ENCODE measurements at places on chromosomes 13 and 19.

DNA sequence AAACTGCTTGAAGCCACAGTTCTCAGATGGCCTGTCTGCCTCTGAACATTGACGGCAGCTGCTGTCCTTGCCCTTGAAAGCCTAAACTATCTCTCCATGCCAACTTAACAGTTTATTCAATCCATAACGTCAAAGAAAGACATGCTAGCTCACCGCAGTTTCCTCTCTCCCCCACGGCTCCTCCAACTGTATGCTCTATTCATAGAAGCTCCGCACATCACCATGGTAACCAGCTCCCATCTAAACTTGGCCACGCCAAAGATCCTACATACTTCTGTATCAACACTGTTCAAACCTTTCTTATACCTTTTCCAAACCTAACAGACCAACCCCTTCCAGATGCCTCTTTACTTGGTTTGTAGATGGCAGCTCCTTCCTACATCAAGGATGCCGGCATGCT is 48.6 kb downstream of the ZNF91 start:
- no peak for DNase-seq

DNA sequence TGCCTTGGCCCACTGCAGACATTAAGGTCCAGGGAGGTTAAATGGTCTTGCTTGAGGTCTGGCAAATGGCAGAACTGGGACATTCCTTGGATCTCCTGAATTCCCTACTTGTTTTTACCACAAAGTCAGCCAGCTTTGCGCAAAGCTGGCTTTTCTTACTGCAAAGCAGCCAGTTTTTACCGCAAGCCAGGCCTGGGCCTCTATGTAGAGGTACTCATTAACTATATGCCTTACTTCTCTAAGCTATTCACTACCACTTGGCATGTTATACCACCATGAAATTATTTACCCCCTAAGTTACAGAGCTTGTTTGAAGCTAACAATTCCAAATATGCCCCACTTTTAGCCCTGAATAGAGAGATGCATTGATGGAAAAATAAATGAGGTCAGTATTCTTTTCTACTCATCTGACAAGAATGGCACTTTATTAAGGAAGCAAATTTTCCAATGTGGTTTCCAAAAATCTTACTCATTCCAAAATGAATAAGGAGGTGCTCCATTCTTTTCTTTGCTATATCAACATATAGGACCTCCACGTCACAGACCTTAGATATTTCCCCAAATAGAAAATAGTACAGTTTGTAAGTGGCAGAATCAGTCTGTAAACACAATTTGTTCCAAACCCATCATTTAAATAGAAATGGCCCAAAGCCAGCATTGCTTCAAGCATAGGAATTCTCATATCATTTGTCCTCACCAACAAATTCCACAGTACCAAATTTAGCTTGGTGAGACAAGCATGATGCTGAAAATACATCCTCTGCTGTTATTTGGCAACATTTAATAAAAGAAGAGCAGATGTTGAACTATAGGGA is 143.9 kb upstream of the TSC22D1 start:
- DNase-seq = no peak

- no peak for DNase-seq
Observed at GRCh38 chr13:64127192-64127591, 2711.5 kb upstream of the PCDH20 start.

DNA sequence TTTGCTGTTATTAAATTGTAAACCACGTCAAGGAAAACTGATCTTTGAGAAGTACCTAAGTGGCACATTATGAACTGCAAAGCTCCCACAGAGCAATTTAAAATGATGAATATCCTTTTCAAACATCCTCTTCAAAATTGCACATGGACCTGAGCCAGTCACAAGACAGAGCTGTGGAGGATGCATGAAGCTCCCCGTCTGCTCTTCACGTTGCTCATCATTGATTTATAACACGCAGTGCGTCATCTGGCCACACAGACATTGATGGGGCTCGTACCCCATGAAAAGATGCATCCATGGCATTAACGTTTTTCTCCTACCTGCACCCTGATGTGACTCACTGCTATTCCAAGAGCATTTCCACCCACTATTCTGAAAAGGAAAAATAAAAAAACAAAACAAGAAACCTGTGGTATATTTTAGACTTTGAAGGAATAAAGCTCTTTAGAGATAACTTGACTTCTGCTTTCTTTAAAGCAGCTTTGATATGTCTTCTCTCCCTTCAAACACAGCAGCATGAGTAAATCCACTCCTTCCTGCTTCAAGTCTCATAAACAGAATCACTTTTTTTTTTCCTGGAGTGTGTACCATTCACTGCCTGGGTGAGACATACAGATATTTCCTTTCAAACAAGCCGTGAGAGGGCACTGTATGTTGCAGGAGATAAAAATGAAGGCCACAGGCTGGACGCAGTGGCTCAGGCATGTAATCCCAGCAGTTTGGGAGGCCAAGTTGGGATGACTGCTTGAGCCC is 7.2 kb upstream of the SERTM1 start:
- DNase-seq = no peak

DNA sequence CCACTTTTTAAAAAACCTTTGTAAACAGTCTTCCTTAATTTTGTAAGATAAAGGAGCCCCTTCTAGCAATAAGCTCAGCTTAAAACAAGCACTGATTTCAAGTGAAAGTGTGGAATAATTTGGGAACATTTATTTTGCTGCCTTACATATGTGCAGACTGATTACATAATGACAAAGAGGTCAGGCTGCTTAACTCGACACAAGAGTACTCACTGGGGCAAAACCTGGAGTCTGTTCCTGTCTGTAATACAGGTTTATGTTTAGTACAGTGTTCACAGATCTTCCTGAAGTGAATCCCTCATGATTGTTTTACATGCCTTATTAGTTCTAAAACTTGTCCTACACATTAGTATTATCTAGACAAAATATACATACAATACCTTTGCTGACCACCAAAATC is 609.8 kb downstream of the LMO7 start:
- no peak for DNase-seq

DNA sequence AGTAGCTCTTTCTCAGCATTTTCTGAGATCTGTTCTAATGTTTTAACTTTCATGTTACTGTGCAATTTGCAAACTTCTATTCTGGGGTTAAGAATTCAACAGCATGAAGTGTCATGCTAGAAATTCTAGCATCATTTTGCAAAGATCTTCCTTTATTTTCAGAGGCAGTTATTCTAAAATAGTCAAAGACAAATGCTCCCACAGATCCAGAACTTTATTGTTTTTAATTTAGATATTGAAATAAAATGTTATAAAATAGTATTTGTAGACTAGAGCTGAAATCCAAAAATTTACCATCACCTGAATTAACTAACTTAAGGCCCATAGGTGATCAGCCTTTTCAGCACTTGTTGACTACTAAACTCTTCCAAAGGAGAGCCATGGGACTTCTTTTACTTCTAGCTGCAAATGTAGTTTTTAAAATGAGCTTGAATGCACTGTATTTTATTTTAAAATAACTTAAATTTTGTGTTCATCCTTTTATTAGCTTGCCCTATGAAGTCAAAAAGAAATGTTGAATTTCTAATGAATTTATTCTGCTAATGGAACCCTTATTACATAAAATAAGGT is 3.2 kb downstream of the MAB21L1 start:
- no peak for DNase-seq

- DNase-seq = peak; percentile 47
Observed at GRCh38 chr19:16185768-16186123, 536 bp downstream of the FAM32A start.

- peak; percentile 66 for DNase-seq
Observed at GRCh38 chr19:15812060-15812722, 3.3 kb downstream of the OR10H1 start.

- DNase-seq = no peak
Observed at GRCh38 chr19:57825511-57825910, 4.6 kb upstream of the ZNF587B start.

DNA sequence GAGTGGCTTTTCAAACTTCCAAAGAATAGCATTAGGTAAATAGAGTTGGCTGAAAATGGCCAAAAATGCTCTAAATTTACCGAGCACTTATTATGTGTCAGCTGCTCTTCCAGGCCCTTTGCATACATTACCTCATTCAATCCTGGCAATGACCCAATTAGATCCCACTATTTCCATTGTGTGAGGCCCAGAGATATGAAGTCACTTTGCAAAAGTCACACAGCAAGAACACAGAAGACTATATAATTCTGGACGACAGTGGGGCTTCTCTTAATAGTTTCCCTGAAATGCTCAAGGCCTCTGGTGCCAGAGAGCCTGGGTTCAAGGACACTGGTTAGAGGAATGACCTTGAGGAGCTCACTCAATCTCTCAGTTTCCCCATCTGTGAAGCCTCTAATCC is 146.8 kb downstream of the IER2 start:
- no peak for DNase-seq

DNA sequence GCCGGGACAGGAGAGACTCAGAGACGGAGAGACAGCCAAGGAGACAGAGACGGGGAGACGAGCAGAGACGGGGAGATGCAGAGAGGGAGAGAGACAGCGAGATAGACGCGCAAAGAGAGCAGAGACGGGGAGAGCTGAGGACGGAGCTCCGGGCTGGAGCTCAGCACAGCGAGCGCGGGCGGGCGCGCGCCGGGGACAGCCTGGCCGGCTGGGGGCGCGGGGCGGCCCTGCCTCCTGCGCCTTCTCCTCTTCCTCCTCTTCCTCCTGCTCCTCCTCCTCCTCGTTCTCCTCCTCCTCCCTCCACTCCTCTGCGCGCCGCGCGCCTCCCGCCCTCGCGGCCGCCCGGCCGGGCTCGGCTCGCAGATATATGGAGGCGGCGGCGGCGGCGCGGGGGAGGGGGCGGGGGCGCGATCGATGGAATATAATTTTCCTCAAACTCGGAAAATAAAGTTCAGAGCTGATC is at the start of gene ERFL:
Gene ERFL, minus strand, starts transcription at position 229 of the 463 bp plus-strand sequence. CDS start 15,530 bp downstream, outside the sequence.
- peak; percentile 57 for DNase-seq

DNA sequence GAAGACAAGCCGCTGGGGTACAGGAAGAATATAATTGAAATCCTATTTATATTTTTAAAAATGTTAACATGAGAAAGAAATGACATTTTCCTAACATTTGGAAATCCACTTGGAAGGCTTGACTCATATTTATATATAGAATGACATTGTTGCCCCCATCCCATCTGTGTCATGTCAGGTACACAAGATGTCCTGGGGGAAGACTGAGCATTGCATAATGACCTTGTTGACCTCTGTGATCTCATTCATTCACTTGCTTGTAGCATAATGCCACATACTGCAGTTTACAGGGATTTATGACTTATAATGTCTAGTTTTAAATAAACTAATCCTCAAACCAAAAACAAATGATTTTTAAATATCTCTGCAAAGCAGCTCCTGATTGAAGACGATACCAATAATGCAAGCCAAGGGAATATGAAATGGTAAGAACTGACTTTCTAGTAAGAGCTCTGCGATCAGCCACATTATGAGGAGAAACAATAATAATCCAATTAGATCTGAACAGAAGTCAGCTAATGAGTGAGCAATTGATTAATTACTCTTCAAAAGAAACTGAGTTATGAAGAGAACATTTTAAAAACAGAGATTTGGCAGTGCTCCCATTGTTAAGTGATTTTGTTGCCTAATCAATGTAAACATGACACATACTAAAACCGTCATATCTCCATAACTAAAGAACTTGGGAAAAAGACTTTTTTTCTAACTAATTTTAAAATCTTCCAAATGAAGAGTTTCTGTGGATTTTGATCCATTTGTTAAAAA is 21.2 kb upstream of the VWA8 start:
- DNase-seq = no peak

DNA sequence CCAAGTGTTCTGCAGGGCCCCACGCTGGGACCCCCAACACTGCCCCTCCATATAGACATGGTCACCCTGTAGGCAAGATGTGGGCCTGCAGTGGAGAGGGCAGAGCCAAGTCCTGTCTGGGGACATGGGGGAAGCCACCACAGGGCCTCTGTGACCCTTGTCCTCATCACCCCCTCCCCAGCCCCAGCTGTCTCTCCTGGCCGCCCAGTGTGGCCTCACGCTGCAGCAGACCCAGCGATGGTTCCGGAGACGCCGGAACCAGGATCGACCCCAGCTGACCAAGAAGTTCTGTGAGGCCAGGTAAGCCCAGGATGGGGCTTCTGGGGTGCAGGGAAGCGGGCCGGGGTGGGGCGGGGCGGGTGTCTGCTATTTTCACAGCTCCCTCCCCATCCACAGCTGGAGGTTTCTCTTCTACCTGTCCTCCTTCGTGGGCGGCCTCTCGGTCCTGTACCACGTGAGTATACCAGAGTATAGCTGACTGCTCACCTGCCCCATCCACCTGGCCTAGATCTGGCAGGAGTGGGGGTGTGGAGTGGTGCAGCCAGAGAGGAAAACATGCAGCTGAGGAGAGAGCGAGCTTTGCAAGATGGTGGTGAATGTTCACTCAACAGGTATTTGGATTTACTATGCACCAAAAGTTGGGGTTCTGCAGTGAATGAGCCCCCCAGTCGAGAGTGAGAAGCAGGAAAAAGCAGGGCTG is 46.4 kb downstream of the CERS4 start:
- no peak for DNase-seq

DNA sequence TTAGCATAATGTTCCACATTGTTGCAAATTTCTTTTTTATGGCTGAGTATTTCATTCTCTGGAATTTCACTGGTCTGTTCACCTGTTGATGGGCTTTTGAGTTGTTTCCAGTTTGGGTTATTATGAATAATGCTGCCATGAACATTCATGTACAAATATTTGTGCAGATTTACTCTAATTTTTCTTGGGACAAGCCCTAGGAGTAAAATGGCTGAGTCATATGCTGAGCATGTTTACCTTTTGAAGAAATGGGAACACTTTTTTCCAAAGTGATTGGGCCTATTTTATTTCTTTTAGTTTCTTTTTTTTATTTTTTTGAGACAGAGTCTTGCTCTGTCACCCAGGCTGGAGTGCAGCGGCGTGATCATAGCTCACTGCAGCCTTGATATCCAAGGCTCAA is 4.7 kb upstream of the FBL start:
- no peak for DNase-seq

GRCh38 chr13:96388598-96388997 is 298.7 kb downstream of the HS6ST3 start:
- no peak for DNase-seq

DNA sequence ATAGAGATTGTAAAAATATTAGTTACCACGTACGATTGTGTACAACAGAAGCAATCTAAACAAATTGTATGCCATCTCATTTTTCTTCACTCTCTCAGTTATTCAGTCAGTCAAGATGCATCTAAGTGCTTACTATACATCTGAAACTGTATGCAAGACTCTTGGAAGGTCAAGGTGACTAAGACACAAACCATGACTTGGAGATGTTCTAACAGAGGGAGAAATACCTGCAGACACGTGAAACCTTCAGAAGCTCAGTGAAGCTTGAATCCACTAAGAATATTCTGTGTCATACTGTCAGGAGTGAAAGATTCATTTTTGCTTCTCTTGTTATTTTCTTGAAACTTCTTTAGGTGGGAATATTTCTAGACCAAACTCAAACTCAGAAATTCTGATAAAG is 365.4 kb downstream of the ITGBL1 start:
- no peak for DNase-seq

- no peak for DNase-seq
Observed at GRCh38 chr19:39177736-39178135, 19.0 kb upstream of the NCCRP1 start.

GRCh38 chr19:6458695-6459261 is 814 bp downstream of the SLC25A23 start:
- no peak for DNase-seq

- DNase-seq = no peak
Observed at GRCh38 chr19:28843761-28844492, 369.0 kb downstream of the UQCRFS1 start.

GRCh38 chr13:44363631-44364344 is 9.8 kb upstream of the SERP2 start:
- DNase-seq = no peak

- DNase-seq = no peak
Observed at GRCh38 chr19:23801803-23802202, 43.1 kb upstream of the ZNF681 start.

- no peak for DNase-seq
Observed at GRCh38 chr13:19838865-19839275, 24.6 kb downstream of the ZMYM5 start.
